ENCODE measurements at places on chromosomes 1 and 21.
A peak's percentile ranks its signal among the peaks of the same experiment; 100 is the strongest.

DNA sequence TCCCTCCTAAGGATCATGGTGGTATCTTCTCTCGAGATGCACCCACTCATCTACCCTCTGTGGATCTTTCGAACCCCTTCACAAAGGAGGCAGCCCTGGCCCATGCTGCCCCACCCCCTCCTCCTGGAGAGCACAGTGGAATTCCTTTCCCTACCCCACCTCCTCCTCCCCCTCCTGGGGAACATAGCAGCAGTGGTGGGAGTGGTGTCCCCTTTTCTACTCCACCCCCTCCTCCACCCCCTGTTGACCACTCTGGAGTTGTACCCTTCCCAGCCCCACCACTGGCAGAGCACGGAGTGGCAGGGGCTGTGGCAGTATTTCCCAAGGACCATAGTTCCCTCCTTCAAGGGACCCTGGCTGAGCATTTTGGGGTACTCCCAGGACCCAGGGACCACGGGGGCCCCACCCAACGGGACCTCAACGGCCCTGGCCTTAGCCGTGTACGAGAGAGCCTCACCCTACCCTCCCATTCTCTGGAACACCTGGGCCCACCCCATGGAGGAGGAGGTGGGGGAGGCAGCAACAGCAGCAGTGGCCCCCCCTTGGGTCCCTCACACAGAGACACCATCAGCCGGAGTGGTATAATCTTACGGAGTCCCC lies 14.5 kb upstream of the TARS2 start:
- no peak for DNase-seq

GRCh38 chr1:215421744-215422143 lies 145.4 kb upstream of the KCTD3 start:
- no peak for DNase-seq

DNA sequence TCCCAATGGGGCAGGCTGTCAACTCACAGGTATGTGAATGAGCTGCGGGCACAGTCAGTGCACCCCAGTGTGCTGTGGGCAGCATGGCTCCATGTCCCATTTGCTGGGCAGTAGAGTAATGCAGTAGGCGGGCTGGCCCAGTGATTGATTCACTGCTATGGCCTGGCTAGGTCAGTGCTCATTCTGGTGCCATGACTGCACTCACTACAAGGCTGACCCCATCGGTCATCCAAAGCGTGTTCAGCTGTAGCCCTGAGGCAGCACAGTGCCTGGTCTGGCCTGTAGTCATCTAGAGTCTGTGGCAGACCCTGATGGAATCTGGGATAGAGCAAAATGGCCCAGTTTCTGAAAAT lies 7.4 kb downstream of the HYI start:
- no peak for DNase-seq

GRCh38 chr1:73662526-73662925 lies 535.5 kb downstream of the LRRIQ3 start:
- no peak for DNase-seq

DNA sequence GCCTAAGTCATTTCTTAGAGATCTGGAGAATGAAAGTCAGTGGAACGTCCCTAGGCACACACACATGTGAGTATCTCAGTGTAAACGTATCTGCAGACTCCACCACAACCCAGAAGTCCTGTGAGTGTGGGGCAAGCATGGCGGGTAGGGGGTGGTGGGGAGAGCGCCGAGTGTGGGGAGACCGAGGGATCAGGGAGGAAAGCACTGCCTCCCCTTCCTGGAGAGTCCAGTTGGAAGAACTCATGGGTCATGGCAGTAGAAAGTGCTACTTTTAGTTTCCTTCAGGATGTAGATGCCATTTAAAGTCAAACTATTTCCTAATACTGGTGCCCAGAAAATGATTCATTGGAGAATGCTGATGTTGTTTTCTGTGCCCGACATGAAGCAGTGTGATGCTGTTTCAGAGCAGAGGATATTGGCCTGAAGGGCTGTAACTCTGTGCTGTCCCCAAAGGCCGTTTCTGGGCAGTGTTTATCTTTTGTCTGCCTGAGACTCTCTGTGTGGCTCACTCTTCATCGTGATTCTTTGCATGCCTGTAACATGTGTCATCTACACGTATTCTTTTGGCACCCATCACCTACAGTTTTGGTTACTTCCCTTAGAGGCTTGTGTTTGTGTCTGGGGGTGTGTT lies 45.7 kb upstream of the TSPAN2 start:
- DNase-seq, result peak; percentile 99

- no peak for DNase-seq
These were observed 33.8 kb downstream of the ADGRL4 start for GRCh38 chr1:78972723-78973122.

- no peak for DNase-seq
These were observed 216.4 kb upstream of the IRF2BP2 start for GRCh38 chr1:234826352-234826751.

All from fibroblast of skin of back (primary cell).